Tibial nerve (tissue), 4 donors: ENCODE measurements at places on chromosomes 7 and 10. TPM values are rescaled to one million over a fixed set of nuclear protein-coding genes. Genes with fewer than 3 reads are reported as not detected.
A peak's percentile ranks its signal among the peaks of the same experiment; 100 is the strongest.

GRCh38 chr10:30580676-30581075 is 48.9 kb downstream of the LYZL2 start:
- DNase-seq: no peak

The COL26A1 gene
- total RNA-seq: not detected

The STEAP1 gene
- total RNA-seq: 3.1 TPM

GRCh38 chr7:77923419-77923818 is 124.8 kb downstream of the PHTF2 start:
- no peak for DNase-seq

GRCh38 chr10:4512671-4513240 is 313.3 kb upstream of the AKR1E2 start:
- DNase-seq: no peak

DNA sequence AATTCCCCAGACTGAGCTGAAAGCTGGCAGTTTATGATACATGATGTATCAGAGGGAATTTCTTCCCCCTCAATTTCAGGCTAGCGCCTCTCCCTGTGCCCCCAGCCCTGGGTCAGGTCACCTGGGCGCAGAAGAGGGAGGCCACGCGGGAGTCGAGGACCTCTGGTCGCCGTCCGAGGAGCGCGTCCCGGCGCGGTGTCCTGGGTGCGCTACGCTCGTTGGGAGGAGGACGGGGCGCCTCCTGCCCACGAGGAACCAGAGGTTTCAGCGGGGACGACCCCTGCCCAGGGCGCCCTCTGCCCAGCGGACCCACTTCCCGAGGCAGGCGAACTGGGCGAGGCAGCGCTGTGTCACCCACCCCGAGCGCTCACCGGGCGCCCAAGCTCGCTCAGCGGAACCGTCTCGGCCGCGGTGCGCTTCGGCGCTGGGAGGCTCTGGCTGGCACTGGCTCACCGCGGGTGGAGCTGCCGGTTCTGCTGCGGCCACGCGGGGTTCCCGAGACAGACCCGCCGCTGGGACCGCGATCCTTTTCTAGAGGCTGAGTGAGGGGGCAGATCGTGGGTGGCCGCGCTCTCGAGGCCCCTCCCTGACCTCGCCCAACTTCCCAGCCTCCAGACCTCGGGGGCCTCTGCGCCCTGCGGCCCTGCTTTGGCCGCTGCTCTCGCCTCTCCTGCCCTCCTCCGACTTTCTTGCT is at the start of gene FAM237B:
TSS of gene FAM237B (minus strand) at position 504 of the 694 bp plus-strand sequence. CDS start 1,556 bp downstream, outside the sequence.
- no peak for DNase-seq

- DNase-seq: no peak
Observed at GRCh38 chr7:51785171-51785570, 468.6 kb upstream of the COBL start.

DNA sequence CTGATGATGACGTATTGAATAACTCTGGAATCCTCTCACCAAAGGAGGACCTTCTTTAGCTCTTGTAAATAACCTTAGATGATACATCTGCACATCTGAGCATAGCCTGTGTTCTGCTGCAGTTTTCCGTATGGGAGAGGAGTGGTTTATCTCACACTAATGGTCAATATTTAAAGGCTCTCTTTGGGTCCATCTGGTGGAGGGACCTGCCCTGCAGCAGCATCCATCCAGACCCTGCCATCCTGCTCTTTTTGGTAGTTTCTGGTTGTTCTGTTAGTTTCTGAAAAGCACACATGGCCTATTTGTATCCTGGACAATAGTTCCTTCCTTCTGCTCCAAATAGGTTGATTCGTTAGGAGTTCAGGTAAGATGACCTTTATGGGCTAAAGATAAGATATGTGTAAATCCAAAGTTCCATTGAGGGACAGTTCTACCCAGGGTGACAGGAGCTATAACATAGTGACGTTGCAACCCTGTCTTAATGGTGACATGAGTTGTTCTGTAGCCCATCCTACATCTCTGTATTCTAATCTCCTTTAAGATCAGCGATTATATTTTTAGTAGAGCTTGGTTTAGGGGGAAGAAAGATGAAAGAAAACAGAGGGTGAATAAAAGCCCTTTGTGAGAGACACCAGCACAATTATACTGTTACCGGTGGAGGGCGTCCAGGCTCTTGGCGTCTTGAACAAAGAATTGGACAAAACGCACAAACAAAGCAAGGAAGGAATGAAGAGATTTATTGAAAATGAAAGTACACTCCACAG is 60.0 kb upstream of the KLF14 start:
- DNase-seq: peak; percentile 27

GRCh38 chr7:64656489-64656888 is 9.4 kb upstream of the ZNF107 start:
- no peak for DNase-seq

DNA sequence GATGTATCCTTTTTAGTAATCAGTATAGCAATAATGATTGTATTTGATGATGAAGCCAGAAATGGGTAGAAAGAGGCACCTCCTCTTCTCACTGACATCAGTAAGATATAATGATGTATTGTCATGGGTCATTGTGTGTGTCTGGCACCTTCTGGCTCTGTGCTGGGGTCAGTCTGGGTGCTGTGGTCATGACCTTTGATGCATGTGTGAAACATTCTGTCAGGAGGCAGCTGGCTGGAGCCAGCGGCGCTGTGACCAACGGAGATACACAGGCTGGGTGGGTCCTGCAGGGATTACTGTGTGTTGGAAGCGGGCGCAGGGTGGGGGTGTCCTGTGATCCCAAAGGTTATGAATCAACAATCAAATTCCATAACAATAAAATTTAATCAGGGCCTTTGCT is 35.2 kb downstream of the EEPD1 start:
- no peak for DNase-seq

The CAMK1D gene
- total RNA-seq: 20.4 TPM

The KIAA1549 gene
- total RNA-seq: 1.6 TPM

The NPC1L1 gene
- total RNA-seq: 0.39 TPM

The WNT16 gene
- total RNA-seq: not detected

The GPC2 gene
- 3.1 TPM for total RNA-seq

The NUP205 gene
- total RNA-seq: 40.5 TPM

GRCh38 chr10:67735430-67735829 is 39.4 kb upstream of the CTNNA3 start:
- no peak for DNase-seq

GRCh38 chr7:1883031-1883761 is 213.1 kb downstream of the ELFN1 start:
- no peak for DNase-seq

DNA sequence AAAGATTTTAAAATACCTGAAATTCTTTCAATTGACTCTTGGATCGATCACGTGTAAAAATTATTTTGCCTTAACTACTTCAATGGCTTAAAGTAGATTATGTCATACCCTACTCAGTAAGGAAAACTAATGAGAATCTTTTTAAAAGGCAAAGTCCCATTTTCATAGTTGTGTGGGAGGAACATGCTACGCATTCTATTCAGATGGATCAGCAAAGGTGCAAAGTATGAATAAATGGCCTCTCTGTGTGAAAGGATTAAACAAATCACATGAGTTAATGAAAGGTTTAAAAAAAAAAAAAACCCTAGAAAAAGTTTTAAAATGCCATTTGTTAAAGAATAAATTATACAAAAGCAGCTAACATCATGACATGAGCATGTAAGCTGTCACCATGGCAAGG is 77.1 kb downstream of the ENO4 start:
- no peak for DNase-seq

GRCh38 chr10:46992803-46993561 is 81.8 kb downstream of the PTPN20 start:
- no peak for DNase-seq

- DNase-seq: no peak
Observed at GRCh38 chr7:81688622-81689411, 81.0 kb downstream of the HGF start.

The HOGA1 gene
- 27.8 TPM for total RNA-seq

- DNase-seq: no peak
Observed at GRCh38 chr7:117565226-117565625, 85.4 kb downstream of the CFTR start.

GRCh38 chr7:106887421-106887820 is 22.3 kb downstream of the PIK3CG start:
- DNase-seq: no peak

DNA sequence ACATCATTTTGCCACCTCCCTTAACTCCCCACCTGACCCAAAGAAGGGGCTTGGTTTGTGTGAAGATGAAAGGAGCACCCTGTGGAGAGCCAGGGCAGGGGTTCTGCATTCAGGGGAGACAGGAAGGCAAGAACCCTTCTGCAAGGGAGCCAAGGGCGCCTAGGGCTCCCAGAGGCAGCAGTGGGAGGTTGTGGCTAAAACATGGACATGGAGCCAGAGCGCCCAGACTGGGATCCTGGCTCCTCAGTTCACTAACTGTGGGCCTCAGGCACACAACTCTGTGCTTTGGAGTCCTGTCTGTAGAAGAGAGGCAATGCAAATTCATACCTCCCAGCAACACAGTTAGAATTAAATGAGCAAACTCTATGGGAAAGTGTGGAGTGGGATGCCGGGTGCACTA is 123.1 kb upstream of the MACROH2A2 start:
- DNase-seq: no peak

The METTL2B gene
- total RNA-seq: 25.1 TPM

The STRIP2 gene
- total RNA-seq: 0.30 TPM

The MUC12 gene
- not detected for total RNA-seq

The CDNF gene
- 5.0 TPM for total RNA-seq

The STOX1 gene
- 3.5 TPM for total RNA-seq

The GPER1 gene
- total RNA-seq: 7.5 TPM

The INMT gene
- total RNA-seq: 142 TPM

DNA sequence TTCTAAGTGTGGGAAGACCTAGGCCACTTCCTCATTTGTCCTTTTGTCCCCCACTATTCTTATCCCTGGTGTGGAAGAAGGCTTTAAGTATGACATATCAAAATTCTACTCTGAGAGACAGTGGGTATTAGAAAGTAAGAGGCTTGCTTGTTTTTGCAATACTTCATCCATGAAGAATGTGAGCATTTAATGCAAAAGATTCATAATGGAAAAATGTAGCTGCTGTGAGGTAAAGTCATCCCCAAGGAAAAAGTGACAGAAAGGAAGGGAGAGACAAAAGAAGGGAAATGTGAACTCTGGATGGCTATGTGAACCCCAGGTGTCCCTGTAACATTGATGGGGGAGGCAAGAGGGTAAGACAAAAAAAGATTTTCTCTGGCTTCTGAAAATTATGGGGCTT is 607.5 kb downstream of the SORCS1 start:
- no peak for DNase-seq

- no peak for DNase-seq
Observed at GRCh38 chr10:50991456-50992355, 82.6 kb upstream of the PRKG1 start.

- no peak for DNase-seq
Observed at GRCh38 chr10:48266528-48266927, 8.0 kb downstream of the FRMPD2 start.

GRCh38 chr7:55124989-55125875 is 106.4 kb downstream of the EGFR start:
- no peak for DNase-seq

- no peak for DNase-seq
Observed at GRCh38 chr7:99098824-99099498, 44.9 kb downstream of the SMURF1 start.

DNA sequence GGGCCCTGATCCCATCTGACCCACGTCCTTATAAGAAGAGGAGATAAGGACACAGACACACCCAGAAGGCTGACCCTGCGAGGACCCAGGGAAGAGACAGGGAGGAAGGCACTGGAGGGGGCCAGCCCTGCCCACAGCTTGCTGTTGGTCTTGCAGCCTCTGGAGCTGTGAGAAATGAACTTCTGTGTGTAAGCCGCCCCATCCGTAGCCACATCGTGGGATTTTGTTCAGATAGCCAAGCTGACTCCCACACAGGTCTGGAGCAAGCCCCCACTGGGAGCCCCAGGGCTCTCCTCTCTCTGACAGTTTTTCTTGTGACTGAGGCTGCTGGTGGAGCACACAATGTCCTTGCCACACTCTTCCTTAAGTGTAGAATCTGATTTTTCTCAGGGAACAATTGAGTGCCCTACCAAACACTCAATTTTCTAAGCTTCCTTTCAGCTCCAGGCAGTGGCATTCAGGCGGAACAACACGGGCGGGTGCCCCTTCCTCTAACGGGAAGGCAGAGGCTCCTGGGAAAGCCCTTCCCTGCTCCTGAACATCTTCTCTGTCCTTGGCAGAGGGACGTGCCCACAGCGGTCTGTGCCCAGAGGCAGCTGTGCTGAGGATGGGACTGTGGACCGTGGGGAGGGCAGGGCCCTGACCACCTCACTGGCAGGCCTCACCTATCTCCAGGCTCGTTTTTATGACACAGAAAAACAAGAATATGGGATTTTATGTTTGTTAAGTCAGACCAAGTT is 160.6 kb upstream of the SHH start:
- DNase-seq: no peak

DNA sequence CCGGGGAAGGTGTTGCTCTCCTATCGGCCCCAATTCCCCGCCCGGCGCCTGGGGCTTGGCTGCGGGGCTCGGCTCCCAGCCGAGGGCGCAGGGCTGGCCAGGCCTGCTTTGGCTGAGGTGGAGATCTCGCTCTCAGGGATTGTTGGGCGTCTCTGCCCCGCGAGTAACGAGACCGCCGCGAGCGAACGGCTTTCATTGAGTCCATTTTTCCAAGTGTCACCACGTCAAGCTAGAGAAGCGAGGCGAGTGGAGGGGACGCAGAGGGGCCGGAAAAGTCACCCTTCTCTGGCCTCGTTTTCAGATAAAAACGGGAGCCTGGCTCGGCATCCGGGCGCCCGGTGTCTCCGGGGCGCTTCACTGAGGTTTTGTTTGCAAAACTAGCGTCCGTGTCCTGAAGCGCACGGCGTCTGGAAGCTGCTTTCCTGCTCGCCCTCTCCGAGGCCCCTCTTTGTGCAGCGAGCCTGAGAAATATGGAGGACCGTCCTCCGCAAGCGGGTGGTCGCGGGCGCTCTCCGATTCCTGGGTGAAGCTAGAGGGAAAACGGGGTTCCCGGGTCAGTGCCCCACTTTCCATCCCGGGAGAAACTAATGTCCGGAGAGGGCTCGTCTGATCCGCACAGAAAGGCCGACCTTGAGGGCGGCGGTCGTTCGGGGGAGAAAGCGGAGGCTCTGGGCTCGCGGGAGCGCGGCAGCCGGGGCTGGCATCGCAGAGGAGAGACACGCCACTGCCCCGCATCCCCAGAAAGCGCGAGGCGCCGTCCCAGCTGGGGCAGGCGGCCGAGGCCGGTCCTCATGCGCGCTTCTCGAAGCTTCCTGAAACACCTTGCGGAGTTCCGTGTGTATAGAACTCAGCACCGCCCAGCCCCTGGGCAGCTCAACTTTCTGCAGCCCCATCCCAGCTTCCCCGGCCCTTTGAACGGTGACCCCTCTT is 3.5 kb upstream of the EN2 start:
- DNase-seq: no peak

The GIGYF1 gene
- total RNA-seq: 50.9 TPM

DNA sequence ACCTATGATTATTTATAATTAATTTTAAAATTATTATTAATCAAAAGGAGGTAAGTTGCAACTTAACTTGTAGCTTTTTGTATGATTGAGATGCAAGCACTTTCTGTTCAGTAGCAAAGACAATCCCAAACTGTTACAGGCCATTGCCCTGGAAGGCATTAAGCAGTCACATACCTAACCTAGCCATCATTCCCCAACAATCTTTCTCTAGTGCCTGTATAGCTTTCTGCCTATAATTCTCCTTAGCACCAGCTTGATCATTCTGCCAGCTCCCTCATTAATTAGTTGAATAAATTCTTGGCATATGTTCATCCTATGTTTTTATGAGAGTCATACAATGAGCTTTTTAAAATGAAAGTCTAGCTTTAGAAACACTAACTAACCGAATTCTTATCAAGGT is 178.9 kb upstream of the TMEM106B start:
- DNase-seq: no peak

The ACSM6 gene
- total RNA-seq: not detected
